CD4-positive, alpha-beta T cell treated with Interleukin-15 for 4 hours (primary cell): ENCODE measurements at places on chromosomes 6 and 20.

GRCh38 chr20:11891077-11891775 lies 26.5 kb upstream of the BTBD3 start:
- DNase-seq, result no peak

- DNase-seq, result no peak
Measured at GRCh38 chr6:168765752-168766151, 324.8 kb downstream of the SMOC2 start.

- no peak for DNase-seq
Measured at GRCh38 chr6:37418722-37419121, 14.3 kb upstream of the CMTR1 start.

DNA sequence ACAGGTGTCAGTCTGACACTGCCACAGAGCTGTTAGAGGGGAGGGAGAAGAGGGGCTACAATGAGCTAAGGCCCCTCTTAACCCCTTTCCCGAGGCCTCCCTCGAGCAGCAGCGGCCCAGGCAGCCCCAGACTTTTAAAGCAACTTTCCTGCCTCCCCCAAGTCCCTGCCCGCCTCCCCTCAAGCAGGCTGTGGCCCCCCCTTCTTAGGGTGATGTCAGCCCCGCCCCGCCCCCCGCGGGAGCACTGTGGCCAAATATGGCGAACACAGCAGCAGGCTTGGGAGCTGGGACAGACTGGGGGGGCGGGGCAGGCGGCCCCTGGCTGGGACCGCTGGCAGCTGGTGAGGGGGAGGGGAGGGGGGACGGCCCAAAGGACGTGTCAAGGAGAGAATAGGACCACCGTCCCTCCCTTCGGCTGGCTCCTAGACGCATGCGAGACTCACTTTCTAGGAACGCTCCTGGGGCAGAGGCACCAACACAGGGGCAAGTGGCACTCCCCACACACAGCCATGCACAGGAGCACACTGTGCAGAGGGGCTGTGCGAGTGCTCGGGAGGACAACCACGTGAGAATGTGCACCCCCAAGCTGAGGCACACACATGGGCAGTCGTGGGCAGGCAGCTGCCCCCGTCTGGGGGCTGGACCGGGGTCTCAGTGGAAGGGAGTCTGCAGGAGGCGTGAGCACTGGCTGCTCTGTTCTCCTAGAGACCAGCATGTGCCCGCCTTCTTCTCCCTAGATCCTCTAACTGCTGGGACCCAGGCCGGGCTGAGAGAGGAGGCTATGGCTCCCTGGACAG lies 6.7 kb downstream of the TEAD3 start:
- no peak for DNase-seq

- no peak for DNase-seq
Measured at GRCh38 chr6:137734005-137734874, 132.8 kb upstream of the TNFAIP3 start.

- DNase-seq, result no peak
Measured at GRCh38 chr6:142740449-142740848, 204.5 kb downstream of the HIVEP2 start.

DNA sequence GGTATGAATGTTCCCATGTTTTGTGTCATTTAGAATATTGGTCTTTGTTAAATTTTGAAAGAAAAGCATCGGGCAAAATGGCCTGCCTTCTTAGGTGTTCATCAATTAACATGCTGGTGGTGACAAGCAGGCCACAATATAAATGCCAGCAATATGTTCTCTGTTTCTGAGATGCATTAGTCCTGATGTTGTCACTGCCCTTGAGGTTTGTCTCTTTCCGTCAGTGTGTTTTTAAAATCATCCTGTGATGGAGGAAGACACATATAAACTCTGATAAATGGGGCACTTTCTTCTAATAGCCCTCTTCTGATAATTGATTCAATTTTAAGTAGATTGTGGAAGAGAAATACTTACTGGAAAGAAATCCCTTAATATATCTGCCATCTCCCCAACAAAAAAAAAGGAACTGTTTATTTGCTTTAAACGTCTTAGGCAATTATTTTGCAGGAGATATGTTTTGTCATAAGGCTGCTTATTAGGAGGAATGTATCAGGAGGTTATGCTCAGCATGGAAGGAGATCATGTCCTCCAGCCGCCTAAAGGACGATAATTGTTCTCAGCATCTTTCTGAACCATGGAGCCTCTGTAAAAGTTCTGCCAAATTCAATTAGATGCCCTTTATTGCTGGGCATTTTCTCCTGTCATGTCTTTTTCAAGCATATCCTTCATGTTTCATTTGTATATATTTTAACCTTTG lies 134.1 kb downstream of the COL9A1 start:
- DNase-seq, result no peak

GRCh38 chr6:7050872-7051779 lies 56.6 kb upstream of the RREB1 start:
- peak; percentile 16 for DNase-seq

DNA sequence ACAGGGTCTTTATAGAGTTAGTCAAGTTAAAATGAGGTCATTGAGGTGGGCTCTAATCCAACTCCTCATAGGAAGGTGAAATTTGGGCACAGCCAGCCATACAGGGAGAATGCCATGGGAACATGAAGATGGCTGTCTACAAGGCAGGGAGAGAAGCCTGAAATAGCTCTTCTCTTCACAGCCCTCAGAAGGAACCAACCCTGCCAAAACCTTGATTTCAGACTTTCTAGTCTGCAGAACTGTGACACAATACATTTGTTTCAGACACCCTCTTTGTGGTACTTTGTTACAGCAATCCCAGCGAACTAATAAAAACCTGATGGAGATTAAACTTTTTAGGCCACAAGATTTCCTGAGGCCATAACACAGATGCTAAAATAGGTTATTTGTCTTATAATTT lies 43.1 kb upstream of the HECA start:
- no peak for DNase-seq

DNA sequence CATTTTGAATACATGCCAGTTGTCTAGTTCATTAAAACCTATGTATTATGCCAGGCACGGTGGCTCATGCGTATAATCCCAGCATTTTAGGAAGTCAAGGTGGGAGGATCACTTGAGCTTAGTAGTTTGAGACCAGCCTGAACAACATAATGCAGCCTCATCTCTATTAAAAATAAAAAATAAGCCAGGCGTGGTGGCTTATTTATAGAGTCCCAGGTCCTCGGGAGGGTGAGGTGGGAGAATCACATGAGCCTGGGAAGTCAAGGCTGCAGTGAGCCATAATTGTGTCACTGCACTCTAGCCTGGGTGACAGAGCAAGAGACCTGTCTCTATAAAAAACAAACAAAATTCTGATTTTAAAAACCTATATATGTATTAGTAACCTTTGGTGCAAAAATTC lies 27.5 kb downstream of the ORC3 start:
- DNase-seq, result no peak

DNA sequence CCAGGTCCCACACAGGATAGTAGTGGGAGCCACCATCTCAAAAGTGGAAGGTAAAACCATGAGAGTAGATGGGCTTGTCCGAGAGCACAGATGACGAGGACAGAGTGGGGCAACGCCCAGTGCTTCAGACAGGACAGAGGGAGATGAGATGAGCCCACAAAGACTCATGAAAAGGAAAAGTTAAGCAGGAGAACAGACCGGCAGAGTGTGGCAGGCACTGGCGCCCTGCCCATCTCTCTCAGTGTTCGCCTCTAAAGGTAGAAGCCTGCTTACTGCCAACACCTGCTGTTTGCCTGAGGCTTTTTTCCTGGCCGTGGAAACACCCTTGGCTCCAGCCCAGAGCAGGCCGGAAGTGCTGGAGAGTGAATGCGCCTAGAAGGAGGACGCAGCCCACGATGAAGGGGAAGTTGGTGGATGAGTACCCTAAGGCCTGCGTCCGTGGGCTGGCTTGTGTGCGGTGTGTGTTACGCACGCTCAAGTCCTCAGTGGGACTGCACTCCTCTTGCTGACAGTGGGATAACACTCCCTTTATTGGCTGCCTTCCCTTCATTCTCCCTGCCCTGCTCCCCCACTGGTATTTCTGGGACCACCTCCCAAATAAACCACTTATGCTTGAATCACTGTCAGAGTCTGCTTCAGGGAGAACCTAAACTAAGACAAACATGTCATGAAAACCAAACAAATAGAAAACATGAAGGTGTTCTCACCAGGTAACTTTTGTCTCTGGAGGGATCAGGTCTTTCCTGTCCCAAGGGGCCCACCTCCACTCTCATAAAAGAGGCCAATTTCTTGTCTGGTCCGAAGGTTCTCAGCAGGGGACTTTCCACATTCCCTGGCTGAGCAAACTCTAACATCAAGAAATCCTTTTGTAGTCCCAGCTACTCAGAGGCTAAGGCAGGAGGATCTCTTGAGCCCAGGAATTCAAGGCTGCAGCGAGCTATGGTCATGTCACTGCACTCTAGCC lies 9.1 kb upstream of the FOXP4 start:
- no peak for DNase-seq

GRCh38 chr6:31041372-31041974 lies 31.2 kb downstream of the MUC22 start:
- no peak for DNase-seq

GRCh38 chr6:87879132-87879861 lies 168.3 kb upstream of the SPACA1 start:
- no peak for DNase-seq

DNA sequence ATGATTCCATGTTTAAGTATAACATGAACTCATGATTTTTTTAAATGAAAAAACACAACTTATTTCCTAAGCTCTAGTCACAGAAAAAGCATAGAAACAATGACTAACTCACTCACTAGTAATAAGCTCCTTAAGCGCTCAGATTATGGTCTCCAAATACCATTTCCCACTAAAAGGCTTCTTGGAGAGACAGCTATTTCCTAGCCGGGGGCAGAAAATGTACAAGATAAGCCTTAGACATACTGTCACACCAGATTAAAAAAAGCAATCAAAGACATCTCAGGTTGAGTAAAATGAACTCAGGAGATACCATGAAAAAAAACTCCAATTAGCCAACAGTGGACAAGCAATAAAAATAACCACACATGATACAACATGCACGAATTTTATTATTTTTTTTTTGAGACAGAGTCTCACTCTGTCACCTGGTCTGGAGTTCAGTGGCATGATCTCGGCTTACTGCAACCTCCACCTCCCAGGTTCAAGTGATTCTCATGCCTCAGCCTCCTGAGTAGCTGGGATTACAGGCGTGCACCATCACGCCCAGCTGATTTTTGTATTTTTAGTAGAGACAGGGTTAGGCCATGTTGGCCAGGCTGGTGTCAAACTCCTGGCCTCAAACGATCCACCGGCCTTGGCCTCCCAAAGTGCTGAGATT lies 14.9 kb downstream of the SRPK1 start:
- no peak for DNase-seq

GRCh38 chr6:34961574-34961973 lies 72.5 kb downstream of the ANKS1A start:
- no peak for DNase-seq

- no peak for DNase-seq
Measured at GRCh38 chr6:63759605-63760105, 124.1 kb downstream of the PHF3 start.

- DNase-seq, result no peak
Measured at GRCh38 chr6:126947070-126947469, 171.4 kb upstream of the RSPO3 start.

DNA sequence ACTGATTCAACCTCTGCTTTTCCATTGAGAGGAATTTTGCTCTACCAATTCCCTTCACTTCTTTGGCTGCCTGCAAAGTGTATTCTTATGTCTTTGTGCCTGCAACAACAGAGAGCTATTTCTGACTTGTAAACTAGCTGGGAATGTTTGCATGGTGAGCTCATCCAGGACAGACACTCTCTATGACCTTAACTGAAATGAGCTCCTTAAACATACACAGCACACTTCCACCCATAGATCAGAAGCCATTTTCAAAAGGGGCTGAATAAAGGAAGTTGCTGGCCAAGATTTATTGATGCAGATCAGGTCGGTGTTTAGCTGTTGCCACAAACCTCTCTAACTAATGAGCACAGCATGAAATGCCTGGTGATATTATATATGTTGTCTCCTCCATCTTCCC lies 377.7 kb downstream of the BTBD9 start:
- DNase-seq, result no peak

DNA sequence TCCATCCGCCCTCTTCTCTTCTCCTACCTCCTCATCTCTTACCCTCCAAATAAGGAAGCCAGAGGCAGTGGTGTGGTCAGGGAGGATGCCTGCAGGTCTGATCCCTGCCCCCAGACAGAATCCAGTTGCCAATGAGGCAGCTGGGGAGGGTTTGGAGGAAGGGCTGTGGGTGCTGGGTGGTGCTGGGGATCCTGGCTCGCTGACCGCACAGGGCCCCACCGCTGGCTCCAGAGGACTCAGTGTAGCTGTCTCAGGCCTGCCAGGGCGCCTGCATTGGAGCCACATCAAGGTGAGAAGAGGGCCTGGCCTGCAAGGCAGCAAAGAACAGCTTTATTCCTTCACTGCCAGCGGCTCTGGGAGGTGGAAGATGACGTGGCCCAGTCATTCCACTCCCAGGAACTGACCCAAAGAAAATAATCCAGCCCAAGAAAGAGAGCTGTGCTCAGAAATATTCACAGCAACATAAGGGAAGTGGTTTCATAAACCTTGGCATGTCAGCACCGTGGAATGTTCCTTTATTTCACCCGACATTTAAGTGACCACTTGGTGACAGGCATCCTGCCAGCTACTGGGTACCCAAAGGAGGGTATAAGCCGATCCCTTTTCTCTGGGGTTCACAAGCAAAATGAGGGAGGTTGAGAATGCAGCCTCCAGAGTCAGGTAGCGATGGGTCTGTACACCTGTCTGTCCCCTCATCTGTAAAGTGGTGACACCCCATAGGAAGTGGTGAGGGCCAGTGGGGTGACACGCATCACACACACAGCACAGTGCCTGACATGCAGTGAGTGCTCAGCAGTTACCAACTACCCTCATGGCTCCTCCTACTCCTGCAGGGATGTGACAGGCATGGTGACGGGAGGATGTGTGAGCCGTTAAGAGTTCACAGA lies 125.1 kb downstream of the SNX5 start:
- peak; percentile 9 for DNase-seq

GRCh38 chr20:20138301-20139064 lies 86.2 kb downstream of the CFAP61 start:
- no peak for DNase-seq

DNA sequence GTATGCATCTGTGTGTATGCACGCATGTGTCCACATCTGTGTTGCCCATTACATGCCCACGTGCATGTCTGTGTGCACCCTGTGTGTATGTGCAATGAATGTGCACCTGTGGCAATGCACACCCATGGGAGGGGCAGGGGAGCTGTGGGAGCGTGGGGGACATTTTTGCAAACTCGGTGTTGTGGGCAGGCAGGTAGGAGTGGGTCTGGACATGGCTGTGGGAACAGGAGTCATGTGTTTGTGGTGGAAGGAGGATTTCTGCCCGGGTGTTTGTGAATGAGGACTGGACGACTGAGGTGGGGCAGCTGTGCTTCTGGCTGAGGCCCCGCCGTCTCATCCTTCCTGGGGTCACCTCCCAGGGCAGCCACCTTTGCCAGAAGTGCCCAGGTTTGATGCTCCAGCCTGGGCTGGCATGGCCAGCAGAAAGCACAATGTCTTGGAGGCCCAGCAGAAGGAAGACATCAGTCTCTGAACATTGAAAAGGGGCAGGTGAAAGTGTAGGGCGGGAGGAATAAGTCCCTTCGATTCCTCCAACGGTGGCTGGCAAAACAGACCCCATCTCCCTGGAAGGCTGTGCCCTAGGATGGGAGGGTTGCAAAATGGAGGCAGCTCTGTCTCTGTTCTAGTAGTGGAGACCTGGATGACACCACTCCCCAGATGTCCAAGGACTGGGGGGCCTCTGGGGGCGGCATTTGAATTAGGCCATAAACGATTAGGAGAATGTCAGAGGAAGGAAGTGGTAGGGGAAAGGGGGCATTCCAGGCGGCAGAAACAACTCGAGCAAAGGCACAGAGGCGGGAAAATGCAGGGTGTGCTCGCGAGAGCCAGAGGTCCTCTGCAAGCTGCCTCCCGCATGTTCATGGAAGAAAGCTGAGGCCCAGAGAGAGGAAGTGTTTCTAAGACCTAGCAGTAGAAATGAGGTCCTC lies 19.1 kb upstream of the ARMC12 start:
- DNase-seq, result no peak
